ENCODE measurements at places on chromosomes 5 and 9.

- no peak for DNase-seq
Observed at GRCh38 chr9:31390403-31391025, 993.9 kb upstream of the ACO1 start.

GRCh38 chr9:125972012-125972729 lies 225.0 kb downstream of the PBX3 start:
- no peak for DNase-seq

DNA sequence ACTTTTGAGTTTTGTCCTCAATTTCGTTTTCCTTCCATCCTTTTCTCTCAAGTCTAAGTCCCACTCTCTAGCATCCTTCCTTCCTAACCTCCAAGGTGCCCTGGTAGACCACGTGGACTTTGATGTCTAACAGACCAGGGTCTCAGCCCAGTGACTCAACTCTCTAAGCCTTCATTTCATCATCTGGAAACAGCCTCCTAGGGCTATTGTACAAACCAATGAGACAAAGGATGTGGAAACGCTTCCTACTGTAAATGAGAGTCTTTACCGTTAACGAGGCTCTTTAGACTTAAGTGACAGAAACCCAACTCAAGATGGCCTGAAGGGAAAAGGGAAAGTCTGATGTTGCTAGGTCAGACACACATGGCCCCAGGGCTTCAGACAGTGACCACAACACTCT lies 49.2 kb upstream of the CPLX2 start:
- DNase-seq: no peak

DNA sequence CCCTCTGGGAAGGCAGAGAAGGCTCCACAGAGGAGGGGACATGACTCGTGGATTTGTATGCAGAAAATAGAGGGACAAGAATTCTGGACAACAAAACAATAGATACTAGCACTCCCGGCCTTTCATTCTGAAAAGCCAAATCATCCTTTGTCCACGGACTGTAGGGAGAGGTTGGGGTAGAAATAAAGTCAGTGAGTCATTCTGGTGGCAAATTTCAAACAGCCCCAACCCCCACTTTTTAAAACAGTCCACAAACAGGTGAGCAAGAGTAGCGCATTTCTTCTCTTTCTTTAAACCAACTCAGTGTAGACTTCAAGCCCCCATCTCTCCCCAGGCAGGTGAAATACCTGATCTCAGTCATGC lies 56.1 kb downstream of the PTPDC1 start:
- DNase-seq: no peak

DNA sequence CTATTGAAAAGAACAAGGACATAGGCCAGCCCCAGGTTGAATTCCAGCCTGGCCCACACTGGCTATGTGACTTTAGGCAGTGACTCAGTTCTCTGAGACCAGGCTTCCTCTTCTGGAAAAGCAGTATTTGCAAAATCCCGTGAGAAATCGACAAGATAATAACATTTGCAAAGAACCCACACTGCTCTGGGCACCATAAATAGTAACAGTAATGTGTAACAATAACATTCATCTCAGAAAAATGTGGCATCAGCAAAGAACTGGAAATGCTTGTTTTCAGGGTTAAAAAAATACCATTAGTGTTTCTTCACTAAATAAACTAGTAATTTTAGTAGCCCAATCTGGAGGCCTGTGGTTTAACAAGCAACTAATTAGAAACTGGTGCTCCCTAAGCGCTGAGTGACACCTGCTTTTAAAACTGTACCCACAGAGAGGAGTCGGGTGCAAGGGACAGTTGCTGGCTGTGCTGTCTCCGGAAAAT lies 148.4 kb downstream of the TTLL11 start:
- DNase-seq: peak; percentile 34

- no peak for DNase-seq
Observed at GRCh38 chr9:123000371-123001068, 32.9 kb upstream of the GPR21 start.

Measured in suppressor macrophage (primary cell).